ENCODE measurements at places on chromosomes 16 and 17.
A peak's percentile ranks its signal among the peaks of the same experiment; 100 is the strongest.

GRCh38 chr17:1040216-1040600, 43.3 kb downstream of the TIMM22 start:
- DNase-seq, result no peak

GRCh38 chr16:5580772-5581171, 483.2 kb upstream of the EEF2KMT start:
- no peak for DNase-seq

DNA sequence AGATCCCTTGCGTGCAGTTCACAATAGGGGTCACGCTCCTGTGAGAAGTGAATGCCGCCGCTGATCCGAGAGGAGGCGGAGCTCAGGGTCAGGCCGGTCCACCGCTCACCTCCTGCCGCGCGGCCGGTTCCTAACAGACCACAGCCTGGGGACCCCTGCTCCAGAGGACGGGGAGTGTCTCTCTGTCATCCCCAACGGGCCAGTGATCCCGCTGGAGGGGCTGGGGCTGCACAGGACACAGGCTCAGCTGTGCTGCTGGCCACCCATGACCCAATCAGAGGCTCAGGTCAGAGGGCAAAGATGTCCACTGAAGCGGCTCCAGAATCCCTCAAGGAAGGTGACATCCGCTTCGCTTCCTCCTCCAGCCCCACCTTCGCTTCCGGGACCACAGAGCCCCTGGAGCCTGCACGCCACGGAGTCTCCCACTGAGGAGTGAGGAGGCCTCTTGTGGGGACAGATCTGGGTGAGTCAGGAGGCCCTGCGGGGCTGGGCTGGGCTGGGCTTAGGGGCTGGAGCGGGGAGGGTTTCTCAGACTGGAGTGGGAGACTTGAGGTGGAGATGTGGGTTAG, 115.4 kb downstream of the METRNL start:
- DNase-seq, result no peak

- peak; percentile 61 for DNase-seq
Measured at GRCh38 chr17:68197091-68197996, 50.5 kb upstream of the AMZ2 start.

- no peak for DNase-seq
Measured at GRCh38 chr17:64499805-64500486, 3.1 kb upstream of the POLG2 start.

DNA sequence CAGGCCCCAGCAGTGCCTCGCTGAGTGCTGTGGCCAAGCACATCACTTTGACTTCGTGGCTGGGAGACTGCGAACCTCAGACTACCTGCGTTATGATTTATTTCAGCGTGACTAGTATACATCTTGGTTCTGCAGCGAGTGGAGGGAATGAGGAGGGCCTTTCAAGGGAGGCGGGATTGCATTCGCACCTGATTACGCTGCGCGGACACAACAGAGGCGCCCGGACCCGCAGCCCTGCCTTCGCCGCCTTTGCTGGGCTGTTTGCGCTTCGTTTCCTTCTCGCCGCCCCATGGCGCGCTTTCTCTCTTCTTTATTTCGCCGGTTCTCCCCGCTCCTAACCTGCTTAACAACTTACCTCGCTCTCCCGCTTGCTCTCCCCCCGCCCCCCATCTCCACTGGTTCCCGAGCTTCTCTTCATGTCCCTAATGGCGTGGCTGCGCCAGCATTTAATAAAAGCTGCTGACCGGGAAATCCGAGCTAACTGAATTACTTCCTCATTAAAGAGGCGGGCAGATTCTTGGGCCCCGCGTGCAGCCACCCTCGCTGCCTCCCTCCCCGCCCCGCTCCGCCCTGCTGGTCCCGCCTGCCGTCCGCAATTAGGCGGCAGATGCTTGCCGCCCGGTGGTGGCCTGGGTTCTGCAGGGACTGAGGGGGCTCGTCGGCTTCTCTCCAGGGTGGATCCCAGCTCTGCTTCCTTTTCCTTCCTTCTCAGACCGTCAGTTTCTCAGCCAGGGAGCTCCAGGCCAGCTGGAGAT, 257.6 kb upstream of the SDK2 start:
- no peak for DNase-seq

DNA sequence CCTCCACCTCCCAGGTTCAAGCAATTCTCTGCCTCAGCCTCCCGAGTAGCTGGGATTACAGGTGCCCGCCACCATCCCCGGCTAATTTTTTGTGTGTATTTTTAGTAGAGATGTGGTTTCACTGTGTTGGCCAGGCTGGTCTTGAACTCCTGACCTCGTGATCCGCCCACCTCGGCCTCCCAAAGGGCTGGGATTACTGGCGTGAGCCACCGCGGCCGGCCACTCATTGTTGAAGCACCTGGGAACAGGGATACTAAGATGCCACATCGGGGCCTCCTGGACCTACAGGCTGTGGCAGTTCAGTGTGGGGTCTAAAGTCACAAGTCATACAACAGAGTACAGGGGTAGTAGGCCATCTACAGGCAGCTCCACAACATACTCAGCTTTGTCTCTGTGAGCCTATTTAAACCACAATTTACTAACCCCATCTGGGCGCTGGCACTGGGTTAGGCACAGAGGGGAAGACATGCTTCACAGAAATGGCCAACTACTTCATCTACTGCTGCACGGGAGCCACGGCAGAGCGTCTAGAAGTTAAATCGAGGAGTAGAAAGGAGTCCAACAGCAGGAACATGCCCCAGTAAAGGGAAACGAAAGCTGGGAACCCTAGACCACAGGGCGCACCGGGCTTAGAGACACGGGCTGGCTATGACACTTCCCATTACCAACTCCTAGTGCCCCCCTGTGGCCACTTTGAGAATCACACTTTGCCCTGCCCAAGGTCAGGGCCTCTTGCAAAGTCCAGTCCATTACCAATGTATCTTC, 4.3 kb downstream of the VAMP2 start:
- peak; percentile 83 for DNase-seq

GRCh38 chr16:77789085-77790008, 983 bp downstream of the VAT1L start:
- DNase-seq, result no peak

DNA sequence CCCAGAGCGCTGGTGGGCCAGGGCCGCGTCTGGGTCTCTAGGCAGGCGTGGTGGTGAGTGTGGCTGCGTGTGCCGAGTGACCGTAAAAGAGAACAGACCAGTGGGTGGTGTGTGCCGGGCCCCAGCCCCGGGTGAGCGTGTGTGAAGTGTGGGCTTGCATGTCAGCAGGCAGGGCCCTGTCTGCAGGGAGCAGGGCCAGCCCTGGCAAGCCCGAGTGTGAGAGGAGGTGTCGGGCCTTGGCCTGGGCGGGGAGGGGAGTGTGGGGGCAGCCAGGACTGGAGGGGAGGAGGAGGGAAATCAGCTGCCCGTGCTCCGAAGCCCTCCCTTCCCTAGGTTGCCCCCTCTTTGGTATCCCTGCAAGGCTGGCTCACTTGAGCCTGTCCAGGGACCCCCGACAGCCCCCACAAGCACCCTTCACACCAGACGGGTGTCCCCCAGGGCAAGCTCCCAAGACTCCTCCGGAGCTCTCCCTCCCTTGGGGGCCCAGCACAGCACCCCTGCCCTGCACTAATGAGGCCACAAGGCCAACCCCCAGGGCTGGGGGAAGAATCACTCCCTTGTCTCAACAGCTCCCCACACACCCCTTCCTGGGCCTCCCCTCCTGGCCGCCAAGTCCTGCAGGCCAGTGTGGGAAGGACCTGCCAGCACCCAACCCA, 1.9 kb downstream of the USH1G start:
- DNase-seq, result no peak

DNA sequence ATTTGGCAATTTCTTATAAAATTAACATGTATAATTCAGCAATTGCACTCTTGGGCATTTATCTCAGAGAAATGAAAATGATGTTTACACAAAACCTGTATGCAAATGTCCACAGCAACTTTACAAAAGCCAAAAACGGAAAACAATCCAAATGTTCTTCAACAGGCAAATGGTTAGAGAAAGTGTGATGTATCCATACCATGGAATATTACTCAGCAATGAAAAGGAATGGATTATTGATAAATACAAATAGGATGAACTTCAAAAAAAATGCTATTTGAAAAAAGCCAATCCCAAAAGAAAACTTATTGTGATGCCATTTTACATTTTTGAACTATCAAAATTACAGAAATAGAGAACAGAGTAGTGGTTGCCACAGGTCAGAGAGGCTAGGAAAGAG, 37.2 kb upstream of the ABCA10 start:
- no peak for DNase-seq

- peak; percentile 22 for DNase-seq
Measured at GRCh38 chr16:89863741-89864526, 9.5 kb upstream of the TCF25 start.

GRCh38 chr17:14307560-14308024, 6.7 kb downstream of the HS3ST3B1 start:
- DNase-seq, result no peak

- no peak for DNase-seq
Measured at GRCh38 chr17:48550502-48551213, 5.7 kb upstream of the HOXB2 start.

- no peak for DNase-seq
Measured at GRCh38 chr17:19244781-19245180, 7.6 kb downstream of the EPN2 start.

DNA sequence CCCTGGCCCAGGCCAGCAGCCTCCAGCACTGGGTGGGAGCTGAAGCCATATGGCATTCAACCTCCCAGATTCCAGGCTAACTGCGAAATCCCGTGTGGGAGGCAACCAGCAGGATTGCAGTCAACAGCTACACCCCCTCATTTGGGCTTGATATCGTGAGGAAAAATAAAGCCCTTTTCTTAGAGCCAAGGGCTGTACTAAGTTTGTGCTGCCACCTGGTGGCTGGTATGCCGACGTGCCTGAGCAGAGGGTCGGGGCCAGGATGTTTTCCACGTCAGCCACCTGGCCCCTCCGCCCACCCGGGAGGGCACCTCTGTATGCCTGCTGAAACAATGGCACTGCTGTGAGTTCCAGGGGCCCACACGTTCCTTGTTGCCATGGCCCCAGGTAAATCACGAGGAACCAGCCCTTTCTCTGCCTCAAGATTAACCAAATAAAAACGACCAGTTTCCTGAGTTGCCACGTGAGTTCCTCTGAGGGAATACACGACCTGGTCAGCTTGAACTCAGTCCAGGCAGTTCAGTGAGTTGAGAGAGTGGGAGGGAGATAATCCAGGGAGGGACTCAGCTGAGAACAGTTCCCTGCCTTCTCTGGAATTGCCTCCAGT, 9.0 kb downstream of the TMEM98 start:
- DNase-seq, result peak; percentile 51

DNA sequence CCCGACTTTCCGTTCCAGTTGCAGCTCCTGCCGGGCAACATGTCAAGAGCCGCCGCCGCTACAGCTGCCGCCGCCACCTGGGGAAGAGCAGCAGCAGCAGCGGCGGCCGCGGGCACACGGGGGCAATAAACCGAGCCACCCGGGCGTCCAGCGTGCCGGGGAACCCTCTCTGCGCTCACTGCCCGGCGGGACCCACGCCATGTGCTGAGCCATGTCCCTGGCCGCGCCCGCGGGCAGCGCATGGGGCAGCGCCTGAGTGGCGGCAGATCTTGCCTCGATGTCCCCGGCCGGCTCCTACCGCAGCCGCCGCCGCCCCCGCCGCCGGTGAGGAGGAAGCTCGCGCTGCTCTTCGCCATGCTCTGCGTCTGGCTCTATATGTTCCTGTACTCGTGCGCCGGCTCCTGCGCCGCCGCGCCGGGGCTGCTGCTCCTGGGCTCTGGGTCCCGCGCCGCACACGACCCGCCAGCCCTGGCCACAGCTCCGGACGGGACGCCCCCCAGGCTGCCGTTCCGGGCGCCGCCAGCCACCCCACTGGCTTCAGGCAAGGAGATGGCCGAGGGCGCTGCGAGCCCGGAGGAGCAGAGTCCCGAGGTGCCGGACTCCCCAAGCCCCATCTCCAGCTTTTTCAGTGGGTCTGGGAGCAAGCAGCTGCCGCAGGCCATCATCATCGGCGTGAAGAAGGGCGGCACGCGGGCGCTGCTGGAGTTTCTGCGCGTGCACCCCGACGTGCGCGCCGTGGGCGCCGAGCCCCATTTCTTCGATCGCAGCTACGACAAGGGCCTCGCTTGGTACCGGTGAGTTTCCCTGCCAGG, 604 bp downstream of the HS3ST3B1 start:
- DNase-seq, result peak; percentile 58

GRCh38 chr17:72984926-72985325, 107.6 kb downstream of the SLC39A11 start:
- no peak for DNase-seq

DNA sequence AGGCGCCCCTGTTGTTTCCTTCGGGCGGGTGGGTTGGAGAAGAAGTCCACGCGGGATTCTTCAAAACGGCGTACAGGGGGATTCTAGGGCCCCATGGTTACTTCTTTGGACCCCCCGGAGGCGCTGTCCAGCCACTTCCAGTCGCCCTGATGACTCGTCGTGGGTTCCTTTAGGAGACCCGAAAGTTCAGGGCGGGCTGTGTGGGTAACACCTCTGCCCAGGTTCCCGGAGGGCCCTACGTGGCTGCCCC, 716 bp upstream of the HIC1 start:
- no peak for DNase-seq

GRCh38 chr17:17385491-17385890, 82.3 kb downstream of the NT5M start:
- no peak for DNase-seq

GRCh38 chr17:73743518-73744201, 99.4 kb upstream of the SDK2 start:
- DNase-seq, result no peak

- no peak for DNase-seq
Measured at GRCh38 chr17:72677714-72678390, 414.6 kb downstream of the SLC39A11 start.

DNA sequence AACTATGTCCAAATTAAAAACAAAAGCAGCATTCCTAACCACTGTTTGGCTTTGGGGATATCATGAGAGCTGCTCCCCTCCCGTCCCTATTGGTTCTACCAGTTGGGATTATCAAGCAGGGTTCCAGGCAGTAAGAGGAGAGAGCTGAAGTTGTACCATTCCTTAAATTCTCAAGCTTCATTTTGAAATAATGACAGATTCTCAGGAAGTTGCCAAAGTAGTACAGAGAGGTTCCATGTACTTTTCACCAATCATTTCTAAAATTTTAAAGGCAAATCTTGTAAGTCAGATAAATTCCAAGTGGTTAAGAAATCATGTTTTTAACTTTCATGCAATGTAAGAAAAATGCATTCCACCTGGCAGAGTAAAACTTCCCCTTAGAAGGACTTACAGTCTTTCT, 36.9 kb downstream of the TEX2 start:
- no peak for DNase-seq

DNA sequence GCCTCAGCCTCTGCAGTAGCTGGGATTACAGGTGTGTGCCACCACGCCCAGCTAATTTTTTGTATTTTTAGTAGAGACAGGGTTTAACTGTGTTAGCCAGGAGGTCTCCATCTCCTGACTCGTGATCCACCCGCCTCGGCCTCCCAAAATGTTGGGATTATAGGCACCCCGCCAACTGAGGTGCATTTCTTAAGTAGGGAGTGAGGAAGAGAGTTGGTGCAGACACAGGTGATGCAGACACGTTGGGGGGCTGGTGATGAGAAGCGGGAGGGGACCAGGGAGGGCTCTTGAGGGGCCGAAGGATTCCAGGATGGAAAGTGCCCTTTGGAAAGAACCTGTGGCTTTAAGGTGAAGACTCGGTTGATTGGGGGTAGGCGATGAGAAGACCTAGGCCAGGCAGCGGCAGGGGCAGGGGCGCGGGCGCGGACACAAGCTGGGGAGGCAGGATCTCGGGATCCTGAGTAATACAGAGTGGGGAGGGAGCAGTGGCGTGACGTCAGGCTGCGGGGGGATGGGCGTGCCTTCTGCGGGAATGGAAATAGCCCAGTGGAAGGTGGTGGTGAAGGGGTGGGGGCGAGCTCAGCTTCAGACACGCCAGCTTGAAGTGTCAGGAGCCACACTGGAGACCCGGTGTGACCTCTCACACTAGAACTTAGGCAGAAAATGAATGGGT, 2.5 kb upstream of the ATP6V0C start:
- DNase-seq, result no peak
